ENCODE measurements at places on chromosomes 7 and 10.

DNA sequence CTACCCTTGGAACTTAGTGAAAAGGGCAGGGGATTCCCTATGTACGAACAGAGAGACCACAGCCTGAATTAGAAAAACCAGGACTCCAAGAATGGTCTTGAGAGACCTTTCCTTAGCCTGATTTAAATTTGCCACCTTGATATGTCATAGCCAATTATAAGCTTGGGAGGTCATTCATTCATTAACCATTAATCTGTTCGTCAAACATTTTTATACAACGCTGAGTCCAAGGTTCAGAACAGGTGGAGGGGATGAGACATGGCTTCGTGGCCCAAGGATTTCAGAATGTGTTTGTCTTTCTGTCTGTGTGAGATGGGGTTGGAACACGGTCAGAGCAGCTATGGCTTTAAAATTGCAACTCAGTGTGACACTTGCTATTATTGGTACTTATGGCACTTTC is 158.0 kb downstream of the PAXIP1 start:
- no peak for DNase-seq

- DNase-seq, result no peak
Measured at GRCh38 chr7:921071-921461, 33.4 kb downstream of the ADAP1 start.

GRCh38 chr10:33111488-33112051 is 153.5 kb upstream of the ITGB1 start:
- no peak for DNase-seq

GRCh38 chr10:44476409-44477045 is 91.6 kb upstream of the CXCL12 start:
- no peak for DNase-seq

GRCh38 chr7:143279186-143280098 is 5.3 kb upstream of the TMEM139 start:
- no peak for DNase-seq

DNA sequence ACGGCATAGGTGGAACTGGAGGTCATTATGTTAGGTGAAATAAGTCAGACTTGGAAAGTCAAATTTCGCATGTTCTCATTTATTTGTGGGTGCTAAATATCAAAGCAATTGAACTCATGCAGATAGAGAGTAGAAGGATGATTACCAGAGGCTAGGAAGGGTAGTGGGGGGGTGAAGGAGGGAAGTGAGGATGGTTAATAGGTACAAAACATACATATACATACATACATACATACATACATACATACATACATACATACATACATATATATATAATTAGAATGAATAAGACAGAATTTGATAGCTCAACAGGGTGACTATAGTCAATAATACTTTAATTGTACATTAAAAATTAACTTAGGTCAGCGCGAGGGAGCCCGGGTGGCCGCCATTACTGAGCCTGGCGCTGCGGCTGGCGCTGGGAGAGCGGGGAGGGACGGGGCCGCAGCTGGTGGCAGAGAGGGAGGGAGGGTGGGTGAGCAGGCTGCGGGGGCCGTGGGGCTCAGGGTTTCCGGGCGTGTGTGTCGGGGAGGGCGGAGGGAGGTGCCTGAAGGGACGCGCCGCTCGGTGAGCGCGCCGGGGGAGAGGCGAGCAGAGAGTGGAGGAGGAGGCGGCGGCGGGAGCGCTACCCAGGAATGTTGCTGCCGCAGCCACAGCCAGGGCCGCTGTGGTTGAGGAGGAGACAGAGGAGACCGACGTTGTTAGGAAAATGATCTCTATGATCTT is 85.8 kb upstream of the EGFR start:
- DNase-seq, result peak; percentile 41

DNA sequence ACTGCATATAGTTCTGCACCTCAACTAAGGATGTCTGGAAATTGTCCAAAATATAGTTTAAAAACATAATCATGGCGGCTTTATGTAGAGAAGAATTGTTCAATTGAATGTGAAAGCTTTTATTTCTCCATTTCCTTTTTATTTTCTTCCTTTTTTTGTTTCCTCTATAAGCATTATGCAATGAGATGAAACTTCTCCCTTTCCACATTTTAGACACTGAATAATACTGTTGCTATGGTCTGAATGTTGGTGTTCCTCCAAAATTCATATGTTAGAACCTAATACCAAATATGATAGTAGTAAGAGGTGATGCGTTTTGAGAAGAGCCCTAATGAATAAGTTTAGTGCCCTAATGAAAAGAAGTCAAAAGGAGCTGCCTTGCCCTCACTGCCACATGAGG is 175.0 kb downstream of the RNLS start:
- DNase-seq, result no peak

DNA sequence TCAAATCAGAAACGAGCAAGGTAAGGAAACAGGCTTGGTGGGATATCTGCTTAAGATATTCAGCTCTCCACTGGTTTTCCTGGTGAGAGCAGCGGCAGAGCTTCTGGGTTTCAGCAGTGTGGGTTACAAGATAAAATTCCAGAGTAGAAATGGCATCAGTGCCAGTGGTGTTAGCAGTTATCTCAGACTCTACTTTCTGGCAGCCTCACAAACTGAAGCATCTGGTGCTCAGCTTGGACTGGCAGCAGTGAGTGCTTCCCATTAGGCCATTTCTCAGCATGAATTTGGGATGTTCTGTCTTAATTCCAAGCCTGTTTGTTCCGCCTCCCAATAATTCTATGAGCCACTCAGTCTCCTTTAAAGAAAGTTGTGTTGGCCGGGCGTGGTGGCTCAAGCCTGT is 6.9 kb upstream of the GSTO2 start:
- peak; percentile 41 for DNase-seq

DNA sequence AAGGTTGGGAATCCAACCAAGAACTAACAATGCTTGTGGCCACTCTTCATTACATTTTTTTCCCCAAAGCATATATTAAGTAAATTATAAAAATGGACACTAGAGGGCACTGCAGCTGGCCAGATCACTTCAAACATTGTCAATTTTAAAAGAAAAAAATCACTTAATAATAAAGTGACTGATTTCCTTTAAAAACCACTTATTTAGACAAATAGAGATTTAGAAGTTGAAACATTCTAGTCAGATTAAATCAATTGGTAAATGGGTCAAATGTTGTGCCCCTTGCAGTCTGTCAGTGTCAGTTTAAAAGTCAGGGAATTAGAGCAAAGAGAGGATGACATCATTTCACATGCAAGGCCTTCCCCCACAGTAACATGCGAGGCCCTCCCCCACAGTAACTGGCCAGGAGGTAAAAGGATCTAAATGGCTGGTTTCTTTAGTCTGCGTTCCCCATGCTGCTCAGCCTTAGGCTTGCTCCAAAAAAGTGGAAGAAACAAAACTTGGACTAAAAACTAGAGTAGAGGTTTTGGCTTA is 177.9 kb downstream of the SKAP2 start:
- DNase-seq, result no peak

DNA sequence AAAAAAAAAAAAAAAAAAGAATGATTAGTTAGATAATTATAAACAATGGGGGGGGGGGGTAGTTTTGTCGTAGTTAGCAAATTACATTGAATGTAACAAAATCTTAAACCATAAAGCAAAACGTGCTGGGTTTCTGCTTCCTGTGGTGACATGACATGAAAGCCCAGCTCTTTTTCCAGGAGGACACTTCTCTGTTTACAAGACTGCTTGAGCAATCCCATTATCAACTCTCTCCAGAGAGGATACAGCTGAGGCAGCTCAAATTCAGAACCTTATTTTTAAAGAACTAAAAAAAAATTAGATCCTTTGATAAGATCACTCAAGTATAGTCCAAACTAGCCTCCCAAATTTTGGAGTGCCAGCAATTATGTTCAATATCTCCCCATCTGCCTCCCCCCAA is 58.6 kb downstream of the ADRB1 start:
- no peak for DNase-seq

- DNase-seq, result no peak
Measured at GRCh38 chr7:155289107-155289506, 8.6 kb upstream of the INSIG1 start.

- DNase-seq, result no peak
Measured at GRCh38 chr10:13068484-13068883, 31.5 kb upstream of the OPTN start.

DNA sequence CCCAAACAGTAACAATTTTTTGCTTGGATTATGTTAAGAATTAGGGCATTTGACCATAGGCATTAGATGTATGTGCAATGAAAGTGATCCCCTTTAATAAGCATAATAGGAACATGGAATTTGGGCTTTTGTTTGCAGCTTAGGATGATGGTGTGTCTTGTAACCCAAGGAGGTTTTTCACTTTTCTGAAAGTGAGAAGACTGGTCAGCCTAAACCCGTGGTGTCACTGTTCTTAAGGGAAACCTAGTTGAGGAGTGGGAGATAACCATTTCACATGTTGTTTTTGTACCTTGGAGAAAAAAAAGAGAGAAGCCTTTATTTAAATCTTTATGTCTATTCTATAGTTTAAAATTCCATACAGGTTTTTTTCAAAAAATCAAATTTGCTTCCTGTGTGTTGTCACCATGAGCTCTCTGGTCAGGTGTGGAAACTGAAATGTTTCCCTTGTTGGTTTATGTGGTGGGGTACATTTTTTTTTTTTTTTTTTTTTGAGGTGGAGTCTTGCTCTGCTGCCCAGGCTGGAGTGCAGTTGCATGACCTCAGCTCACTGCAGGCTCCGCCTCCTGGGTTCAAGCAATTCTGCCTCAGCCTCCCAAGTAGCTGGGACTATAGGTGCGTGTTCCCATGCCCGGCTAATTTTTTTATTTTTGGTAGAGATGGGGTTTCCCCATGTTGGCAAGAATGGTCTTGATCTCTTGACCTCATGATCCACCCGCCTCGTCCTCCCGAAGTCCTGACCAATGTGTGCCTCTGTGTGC is 7.7 kb downstream of the CCM2 start:
- no peak for DNase-seq

DNA sequence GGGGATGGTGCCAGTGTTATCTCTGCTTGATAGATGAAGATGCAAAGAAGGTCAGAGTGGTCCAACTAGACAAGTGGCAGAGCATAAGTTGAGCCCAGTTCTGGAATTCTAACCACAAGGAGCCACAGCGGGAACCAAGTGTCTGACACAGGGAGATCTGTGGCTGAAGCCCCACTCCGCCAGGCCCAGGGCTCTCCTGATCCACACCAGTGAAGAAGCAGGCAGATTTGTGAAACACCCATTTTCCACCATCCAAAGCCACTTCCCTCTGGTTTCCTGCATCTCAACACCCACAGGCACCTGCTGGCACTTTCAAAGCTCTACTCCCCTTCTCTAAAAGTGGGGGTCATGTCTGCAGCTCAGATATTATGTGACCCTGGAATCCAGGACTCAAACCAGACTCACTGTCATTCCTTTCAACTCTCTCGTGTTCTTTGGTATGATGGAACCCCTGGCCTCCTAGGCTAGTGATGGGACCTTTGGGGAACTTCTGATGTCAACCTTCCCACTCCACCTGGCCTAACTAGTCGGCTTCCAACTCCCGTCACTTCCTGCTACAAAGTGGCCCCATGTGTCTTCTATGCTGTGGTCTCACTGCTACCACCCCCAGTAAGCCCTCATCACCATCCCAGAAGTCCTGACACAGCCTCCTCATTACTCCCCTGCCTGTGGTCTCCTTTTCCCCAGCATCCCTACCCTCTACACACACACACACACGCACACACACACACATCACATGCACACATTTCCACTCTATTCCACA is 177.6 kb downstream of the GRID1 start:
- no peak for DNase-seq

DNA sequence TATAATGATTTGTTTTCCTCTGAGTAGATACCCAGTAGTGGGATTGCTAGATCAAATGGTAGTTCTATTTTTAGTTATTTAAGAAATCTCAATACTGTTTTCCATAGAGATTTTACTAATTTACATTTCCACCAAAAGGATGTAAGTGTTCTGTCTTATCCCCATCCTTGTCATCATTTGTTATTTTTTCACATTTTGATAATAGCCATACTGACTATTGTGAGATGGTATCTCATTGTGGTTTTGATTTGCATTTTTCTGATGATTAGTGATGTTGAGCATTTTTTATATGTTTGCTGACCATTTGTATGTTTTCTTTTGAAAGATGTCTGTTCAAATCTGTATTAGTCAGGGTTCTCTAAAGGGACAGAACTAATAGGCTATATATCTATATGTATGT is 160.0 kb upstream of the TMEM229A start:
- DNase-seq, result no peak

DNA sequence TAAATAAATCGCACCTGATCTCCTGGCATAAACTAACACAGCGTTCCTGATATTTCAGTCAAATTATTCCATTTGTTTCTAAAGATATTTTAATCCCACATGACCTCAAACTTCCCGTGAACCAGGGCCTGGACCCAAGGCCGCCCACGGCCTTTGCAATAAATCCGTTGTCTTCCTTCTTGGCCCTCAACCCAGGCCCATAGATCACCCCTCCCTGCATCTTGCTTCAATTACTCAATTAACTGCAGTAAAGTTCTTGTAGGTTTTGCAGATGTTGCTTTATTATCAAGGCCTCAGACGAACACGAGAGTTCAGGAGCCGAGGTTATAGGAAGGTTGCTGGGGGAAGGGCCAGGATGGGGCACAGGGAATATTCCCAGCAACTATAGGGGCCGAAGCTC is 249.4 kb downstream of the RAB11FIP2 start:
- DNase-seq, result no peak

DNA sequence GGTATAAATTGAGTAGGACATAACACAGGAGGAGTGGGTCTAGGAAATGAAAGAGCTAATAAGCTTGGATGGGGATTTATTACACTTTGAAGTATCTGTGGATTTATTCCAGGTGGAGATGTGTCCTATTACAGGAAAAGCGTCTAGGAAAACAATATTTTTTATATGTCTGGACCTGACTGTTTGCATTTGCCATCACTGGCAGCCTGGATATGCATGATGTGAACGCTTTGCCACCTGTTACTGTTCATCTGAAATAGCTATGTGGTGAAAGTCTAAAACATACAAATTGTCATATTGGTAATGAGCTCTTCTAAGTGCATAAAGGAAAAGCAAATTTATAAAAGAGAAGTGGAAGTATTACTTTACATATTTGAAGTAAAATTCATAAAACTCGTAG is 31.6 kb upstream of the AGMO start:
- DNase-seq, result no peak

- peak; percentile 0 for DNase-seq
Measured at GRCh38 chr10:24617771-24618396, 105.8 kb downstream of the ARHGAP21 start.

- DNase-seq, result no peak
Measured at GRCh38 chr7:142833174-142834048, 21.5 kb upstream of the EPHB6 start.

GRCh38 chr7:110774071-110774470 is 316.9 kb upstream of the LRRN3 start:
- no peak for DNase-seq

GRCh38 chr10:74034301-74034700 is 36.4 kb downstream of the VCL start:
- no peak for DNase-seq

Data from DMS 273 treated with DMSO at 0.1 percent for 48 hours (cell line).